CD4-positive, alpha-beta T cell treated with Interleukin-15 for 4 hours (primary cell): ENCODE measurements at places on chromosomes 5 and 9.

DNA sequence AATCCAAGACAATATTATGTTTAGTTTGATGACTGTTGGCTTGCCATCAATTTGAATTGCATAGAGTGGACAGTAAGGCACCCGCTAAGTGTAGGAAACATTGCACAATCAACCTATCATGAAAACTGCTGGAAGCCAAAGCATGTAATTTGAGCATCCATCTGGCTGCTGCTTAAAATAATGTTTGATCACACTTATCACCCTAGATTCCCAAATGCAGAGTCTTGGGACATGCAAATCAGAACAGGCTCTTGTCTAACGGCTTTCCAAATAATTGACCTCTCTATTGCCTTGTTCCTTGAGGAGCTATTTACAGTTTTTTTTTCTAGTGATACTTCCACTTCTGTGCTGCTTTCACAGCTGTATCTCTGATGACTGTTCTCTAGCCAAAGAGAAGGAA lies 342.1 kb downstream of the PRR16 start:
- DNase-seq, result no peak

DNA sequence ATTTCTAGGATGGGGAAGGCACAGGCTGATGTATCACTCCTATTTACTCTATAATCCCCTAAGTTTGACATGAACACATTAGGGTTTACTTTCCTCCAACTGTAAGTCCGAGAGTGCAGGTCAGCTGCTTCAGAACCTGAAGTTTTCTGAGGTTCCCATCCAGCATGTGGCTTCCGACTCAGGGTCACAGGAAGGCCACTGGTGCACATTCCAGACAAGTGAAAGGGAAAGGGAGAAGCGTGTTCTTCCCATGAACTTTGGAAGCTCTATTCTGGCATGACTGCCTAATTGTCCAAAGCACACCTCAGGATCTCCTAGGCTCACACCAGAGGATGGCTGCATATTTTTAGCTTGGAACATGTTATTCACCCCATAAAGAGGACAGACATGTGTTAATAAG lies 602.6 kb downstream of the SEMA5A start:
- DNase-seq, result no peak

DNA sequence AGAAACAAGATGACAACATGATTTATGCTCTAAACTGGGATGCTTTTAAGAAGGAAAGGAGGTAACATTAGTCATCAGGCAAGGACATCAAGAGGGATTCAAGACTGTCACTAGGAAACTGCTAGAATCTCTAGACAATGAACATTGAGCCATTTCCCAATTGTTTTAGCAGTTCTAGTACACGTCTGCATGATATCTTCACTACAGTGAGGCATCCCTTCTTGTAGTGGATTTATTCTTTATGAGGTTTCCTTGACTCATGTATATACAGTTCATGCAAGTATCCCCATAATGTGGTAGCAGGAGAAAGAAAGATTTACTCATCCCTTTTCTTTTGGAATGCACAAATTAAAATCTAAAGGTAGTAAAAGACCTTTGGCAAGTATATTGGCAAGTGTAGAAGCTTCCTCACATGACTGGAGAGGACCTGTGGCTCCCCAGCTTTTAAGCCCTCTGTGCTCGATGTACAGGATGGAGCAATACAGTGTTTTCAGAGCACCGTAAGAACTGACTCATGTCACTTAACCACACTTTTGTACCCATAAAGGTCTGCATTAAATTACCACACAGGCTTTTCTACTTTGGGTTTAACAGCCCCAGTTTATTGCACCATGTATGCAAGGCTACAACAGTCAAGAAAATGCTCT lies 335.9 kb downstream of the SEMA5A start:
- DNase-seq, result no peak

GRCh38 chr5:65468633-65469032 lies 13.1 kb downstream of the ADAMTS6 start:
- DNase-seq, result no peak

DNA sequence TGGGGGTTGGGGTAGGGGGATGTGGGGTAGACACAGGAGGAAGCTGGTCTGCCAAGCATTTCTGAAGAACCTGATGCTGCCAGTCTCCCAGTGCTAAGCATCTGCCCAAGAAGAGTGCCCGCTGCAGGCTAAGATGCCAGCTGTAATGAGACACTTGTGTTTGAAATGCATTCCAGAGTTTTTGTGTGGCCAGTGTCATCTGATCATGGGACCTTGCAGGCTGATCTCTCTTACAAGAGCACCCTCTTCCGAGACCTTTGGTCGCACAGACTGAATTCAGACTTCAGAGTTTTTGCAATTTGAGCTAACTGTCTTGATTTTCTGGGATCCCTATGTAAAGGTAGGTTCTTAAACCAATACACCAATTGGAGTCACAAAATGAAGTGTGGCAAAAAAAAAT lies 58.1 kb downstream of the DENND1A start:
- no peak for DNase-seq

DNA sequence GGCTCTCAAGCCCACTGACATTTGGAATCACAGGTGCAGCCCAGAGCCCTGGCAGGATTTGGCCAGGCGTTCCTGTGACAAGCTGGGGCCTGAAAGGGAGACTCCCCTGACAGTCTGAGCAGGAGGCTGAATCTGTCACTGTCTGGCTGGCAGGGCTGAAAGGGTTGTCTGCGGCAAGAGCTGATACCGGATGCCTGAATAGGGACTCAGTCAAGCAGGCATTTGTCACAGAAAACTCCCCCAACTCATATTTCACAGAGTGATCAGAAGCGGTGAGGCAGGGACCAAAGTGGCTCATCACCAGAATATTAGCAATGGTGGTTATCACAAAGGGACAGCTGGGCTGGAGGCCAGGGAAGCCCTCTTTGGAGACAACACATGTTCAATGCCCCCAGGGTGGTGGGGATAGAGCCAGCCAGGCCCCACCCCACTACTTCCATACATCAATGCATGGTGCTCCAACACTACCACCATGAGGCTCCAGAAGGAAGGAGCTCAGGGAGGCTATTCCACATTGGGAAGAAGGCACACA lies 295.5 kb downstream of the DTWD2 start:
- no peak for DNase-seq

DNA sequence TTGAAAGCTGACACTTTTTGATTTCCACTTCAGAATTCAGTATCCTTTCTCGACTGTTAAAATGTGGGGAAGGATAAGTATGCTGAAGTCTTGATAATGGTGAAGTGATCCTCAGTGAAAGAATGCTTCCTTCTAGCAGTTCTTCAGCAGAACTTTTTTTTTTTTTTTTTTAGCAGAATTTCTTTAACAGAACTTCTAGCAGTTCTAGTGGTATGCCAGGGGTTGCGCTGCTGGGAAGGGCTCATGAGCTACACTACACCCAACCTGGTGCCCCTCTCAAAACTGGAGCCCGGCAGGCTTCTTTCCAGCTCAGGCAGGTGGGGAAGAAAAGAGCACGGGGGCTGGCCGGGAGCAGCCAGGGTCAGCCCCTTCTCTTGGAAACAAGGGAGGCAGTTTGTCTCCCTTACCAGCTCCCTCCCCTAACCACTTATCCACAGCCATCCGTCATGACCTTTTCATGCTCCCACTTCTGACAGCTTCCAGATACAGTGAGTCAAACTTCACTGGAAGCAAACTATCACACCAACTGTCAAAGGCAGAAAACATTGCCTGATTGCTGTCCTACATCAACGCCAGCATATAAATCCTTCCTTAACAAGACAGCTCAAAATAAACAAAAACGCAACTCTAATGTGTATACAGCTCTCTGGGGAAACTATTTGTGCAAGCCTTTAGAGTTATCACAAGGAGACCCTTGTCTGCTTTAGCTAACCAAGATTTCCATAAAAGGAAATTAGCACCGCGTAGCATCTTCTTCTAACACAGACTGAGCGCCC lies 211.5 kb downstream of the GAPVD1 start:
- no peak for DNase-seq

DNA sequence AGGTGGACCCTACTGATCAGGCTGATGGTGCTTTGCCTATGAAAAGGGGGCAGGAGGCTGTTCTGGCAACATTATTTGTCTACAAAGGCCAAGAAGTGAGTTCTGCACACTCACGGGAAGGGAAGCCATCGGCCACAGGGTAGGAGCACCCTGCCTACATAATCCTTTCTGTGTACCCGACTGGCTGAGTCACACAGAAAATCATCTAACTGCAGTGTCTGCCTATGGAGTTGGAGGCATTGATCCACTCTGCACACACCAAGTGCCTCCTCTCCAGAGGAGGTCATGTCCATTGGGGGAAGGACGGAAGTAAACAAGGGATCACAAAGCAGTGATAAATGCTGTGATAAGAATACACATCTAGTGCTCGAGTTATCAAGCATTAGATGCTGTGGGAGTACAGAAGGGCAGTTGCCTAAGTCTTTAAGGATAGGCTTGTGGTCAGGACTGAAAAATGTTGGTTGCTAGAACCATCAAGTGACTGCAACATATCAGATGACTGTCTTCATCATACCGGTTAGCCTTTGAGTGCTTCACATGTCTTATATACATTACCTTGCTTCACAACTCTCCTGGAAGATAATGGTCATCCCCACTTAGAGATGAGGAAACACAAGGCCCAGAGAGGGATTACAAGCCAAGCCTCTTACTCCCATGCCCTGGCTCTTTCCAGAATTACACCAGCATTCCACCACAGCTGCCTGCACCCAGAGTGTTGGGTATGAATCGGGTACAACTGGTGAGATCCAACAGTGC lies 1.3 kb upstream of the SLC2A8 start:
- no peak for DNase-seq

DNA sequence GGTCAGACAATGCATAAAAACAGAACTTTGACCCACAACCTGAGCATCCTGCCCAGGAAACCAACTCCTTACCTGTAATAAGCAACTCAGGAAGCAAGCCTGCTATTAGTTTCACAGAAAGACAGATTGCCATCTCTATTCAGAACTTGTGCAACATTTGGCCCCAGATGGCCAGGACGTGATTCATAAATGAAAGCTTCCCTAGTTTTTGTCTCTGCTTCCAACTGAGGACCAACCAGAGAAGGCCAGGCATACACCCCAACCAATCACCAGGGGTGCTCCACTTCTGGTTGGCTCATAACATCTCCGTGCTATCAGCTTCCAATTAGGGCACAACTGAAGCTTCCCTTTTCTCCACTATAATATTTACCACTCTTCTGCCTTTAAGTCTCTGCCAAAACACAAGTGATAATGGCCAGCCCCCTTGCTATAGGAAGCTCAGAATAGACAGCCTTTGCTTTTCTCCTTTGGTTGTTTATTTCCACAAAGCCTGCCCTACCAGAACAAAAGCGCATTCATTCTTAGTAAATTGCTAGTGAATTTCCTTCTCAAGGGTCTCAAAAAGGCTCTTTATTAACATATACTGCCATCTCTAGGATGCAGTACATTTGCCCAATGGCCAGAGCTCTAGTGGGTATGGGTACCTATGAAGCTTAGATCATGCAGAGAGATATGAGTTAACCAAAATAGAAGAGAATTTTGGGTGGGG lies 289.7 kb upstream of the DAP start:
- no peak for DNase-seq

DNA sequence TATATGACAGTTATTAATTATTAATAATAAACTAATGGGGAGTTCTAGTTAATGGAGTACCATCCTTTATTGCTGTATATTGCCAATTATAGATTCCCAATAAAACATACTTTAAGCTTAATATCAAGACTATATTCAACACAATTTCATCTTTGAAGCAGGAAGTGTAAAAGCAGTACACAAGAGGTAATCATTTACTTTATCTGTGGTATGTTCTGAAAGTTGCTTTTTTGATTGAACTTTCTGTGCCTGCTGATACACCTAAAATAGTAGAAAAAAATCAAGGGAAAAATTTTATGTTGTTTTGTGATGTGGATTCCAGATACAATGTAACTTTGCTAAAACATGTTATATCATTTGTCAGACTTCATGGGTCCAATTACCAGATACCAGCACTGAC lies 58.0 kb downstream of the ACO1 start:
- no peak for DNase-seq

DNA sequence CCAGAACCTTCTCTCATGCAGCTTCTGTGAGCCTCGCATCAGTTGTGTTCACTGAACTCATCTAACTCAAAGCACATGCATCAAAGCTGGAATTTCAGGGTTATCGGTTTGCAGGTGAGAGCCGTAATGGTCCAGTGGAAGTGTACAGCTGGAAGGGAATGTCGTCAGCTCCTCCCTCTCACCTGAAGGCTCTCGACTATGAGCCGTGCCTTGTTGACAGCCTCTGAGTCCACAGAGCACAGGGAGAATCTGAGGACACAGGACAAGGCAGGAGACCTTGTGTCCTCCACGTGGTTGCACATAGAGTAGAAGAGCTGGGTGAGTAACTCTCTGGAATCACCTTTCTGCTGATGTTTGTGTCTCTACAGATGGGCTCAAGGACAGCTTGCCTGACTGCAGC lies 38.8 kb downstream of the PROP1 start:
- DNase-seq, result no peak

DNA sequence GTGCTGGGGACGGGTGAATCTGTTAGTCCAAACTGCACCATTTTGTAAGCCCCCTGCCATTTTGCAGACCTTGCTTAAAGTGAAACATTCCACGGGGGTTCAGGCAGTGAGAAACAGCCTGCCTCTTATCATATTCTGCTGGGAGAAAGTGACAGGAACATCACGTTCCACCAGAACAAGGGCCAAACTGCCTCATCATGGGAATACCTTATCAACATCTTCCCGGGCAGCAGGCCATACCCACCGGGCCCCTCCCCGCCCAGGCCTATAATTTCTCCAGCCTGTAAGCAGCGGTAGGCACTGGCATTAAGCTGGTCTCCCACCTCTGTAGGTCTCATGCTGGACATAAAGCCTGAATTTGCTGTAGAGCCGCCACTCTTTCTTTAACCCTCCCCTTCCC lies 1.5 kb upstream of the CFAP77 start:
- DNase-seq, result no peak

DNA sequence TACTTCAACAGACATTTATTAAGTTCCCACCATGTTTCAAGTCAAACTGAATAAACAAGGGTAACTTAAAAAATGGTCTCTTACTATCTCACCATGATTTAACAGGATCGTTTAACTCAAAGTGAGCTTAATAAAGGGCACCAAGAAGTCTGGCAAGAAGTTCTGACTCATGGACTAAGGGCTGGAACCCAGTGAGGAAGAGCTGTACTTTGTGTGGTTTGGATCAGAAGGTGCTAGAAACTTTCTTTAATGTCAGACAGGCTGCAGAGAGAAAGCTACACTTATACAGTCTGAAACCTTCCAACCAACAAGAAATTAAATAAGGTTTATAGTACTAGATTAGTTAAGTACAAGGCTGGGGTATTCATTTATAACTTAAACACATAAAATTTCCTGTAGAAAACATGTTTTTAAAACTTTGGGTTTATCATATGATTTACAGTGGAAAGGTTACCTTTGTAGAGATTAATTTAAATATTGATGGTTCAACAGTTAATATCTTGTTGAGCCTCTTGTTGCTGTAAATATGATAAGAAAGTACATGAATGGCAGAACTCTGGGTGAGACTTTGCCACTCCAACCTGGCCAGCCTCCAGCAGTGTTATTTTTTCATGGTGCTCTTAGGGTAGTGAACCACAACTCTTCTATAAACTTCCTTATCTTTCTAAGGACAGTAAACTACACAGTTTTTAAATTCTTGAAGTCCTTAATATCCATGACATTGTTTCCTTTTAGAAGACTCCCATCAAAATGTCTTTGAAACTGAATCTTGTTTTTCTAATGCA lies 162.8 kb downstream of the MAN2A1 start:
- peak; percentile 36 for DNase-seq

GRCh38 chr9:3608011-3608410 lies 82.2 kb upstream of the RFX3 start:
- no peak for DNase-seq

- DNase-seq, result no peak
Observed at GRCh38 chr9:68950689-68951088, 63.2 kb downstream of the PRKACG start.
